RCC 7860 (cell line): ENCODE measurements at places on chromosomes 12 and 14.

DNA sequence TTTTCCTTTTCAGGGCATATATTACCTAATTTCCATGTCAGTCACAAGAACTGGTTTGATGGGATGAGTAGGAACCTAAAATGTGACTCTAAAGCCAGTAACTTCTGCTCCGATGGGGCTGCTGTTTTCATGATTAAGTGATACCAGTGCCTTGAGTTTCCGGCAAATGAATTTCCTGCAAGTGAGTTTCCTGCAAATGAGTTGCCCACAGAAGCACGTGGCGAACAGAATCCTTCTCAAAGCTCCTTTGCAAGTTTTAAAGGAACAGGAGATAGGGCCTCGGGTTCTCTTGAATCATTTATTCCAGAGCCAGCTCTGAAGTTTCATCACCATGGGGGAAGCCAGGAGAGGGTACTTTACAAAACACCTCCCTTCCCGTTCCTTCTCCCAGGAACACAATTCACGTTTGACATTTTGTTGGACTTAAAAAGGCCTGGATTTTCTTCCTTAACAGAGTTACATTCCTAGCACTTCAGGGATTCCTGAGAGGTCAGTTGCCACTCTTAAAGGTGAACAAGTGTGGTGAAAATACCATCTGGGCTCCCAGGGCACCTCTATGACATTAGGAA, 2.2 kb upstream of the PPTC7 start:
- DNase-seq, result no peak

GRCh38 chr12:123337070-123337469, 27.6 kb downstream of the SBNO1 start:
- DNase-seq, result no peak

DNA sequence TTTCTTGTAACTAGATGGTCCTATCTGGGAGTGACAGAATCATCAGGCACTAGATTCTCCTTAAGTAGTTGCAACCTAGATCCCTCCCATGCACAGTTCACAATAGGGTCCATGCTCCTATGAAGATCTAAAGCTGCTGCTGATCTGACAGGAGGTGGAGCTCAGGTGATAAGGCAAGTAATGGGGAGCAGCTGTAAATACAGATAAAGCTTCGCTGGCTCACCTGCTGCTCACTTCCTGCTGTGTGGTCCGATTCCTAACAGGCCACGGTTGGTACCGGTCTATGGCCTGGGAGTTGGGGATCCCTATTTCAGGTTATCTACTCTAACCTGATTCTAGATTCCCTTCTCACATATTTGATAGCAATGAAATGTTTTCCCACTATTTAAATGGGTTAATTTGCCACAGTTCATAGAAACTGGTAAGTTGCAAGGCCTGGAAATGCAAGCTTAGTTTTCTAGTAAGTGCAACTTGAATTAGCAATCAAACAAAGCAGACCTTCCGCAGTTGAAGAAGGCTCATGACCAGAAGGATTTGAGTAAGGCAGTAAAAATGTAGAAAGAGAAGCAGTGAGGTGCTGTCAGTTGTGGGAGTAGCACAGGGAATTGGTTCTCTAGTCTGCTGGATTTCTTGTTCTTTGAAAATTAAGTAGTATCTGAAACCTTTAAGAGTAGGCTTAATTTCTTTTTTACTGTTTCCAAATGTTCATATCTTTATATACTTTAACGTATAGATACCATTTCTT, 332.3 kb downstream of the EGLN3 start:
- no peak for DNase-seq

- DNase-seq, result no peak
Observed at GRCh38 chr14:78071016-78071549, 99.1 kb upstream of the NRXN3 start.

DNA sequence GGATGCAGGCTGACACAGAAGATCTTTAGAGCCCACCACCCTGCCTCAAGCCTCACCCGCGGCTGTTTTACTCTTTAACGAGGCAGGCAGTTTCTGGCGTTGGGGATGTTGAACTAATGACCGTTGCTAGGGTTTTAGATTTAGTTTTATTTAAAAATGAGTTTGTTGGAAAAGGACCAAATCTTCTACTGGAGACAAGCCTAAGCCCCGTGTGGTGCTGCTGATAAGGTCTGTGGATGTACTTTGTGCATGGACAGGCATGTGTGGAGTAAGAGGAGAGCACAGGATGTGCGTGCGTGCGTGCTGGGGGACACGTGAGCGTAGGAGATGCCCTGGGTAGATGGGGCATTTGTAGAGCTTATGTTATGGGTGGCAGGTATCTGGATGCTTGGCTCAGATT, 5.7 kb downstream of the NTF3 start:
- no peak for DNase-seq

DNA sequence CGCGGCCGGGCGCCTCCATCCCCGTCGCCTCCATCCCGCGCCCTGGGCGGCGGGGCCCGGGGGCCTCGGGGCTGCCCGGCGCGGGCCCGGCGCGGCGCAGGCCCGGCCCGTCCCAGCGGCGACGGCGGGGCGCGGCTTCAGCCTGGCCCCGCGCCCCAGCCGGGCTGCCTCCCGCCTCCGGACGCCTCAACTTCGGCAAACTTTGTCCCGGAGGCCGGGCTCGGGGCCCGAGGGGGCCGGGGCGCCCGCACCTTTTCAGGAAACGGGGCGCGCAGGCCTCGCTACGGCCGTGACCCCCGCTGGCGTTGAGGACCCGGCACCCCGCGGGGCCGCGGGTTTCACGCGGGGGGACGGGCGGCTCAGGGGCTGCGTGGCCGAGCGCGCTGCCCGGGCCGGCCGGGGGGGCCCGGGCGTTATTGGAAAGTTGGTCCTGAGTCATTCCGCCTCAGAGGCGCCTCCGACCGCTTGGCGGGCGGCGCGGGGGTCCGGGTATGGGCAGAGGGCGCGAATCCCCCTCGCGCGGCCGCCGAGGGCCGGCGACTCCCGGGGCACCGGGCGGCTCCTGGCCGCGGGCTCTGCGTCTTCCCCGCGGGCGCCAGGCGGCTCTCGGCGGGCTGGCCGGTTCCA, 575 bp downstream of the TRAF3 start:
- no peak for DNase-seq

DNA sequence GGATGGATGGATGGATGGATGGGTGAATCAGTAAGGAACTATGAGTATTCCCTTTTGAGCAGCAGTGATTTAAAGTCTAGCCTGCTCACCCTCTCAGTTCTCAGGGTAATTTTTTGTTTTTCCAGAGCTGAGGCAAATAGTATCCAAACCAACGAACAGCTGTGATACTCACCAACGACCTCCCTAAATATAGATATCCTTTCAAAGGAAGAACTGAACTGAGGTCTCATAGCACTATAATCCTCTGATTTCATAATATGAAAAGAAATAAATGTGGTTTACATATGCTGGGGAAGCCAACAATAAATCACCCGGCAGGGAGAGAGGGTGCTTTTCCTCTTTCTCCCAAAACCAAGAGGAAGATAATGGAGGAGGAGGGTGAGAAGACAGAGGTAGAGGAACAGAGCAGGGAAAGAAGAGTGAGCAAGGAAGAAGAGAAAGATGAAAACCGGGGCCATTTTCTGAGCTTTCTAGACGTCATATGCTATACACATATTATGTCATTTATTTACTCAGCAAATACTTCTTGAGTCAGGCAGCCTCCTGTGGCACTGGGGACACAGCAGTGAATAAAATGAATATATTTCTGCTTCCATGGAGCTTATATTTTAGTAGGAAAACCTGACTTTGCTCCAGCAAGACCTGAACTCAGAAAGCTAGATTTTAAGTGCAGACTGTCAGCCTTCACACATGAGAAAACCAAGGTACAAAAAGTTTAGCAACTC, 710.7 kb upstream of the TBX3 start:
- no peak for DNase-seq
